ENCODE measurements at places on chromosomes 2 and 18. TPM values are rescaled to one million over a fixed set of nuclear protein-coding genes. Genes with fewer than 3 reads are reported as not detected.

DNA sequence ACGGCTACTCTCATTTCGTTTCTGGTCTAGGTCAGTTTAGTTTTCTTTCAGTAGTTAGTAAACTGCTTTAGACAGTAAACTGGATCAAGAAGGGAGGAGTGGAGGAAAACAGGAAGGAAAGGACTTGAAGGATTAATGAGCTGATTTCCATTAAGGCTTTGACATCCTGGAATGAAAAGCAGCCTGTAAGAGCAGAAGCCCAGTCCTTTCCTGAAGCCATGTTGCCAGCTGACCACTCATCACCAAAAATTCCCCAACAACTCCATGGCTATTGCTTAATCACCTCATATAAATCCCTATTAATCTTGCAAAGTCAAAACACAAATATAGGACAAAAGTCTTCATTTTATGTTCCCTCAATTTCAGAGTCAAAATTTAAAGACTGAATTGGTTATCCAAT is 113.7 kb upstream of the ZFP36L2 start:
- H3K4me1 ChIP-seq = peaks cover 20% of the 10 kb centered on the region
- no peak for DNase-seq

GRCh38 chr2:85378257-85378656 is 23.7 kb downstream of the ELMOD3 start:
- 0 out of 2 replicates have a peak, but pooled peaks cover 4% of the 10 kb centered on the region for H3K36me3 ChIP-seq
- DNase-seq = no peak

GRCh38 chr2:214395040-214395439 is 15.8 kb upstream of the VWC2L start:
- H3K36me3 ChIP-seq = no peaks in the 10 kb centered on the region
- no peaks in the 10 kb centered on the region for H3K4me1 ChIP-seq
- H3K27me3 ChIP-seq = no peaks in the 10 kb centered on the region
- H3K27ac ChIP-seq = no peak overlapping the region

DNA sequence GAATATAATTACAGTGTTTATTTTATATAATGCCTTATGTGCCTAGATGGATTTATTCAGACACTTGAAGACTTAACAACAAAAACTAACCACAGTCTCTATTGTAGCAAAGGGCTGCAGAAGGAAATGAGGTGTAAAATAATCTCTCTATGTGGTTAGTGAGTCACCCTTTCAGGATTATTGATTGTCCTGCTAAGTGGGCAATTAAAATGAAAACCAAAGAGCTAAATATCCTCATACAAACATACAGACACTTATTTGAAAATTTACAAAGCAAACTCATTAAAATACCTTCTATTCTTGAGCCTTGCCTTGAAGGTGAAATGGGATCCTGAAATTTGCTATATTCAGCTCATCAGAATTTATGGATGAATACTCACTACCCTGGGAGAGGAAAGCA is 27.7 kb upstream of the DCC start:
- DNase-seq = no peak
- no peaks in the 10 kb centered on the region for H3K36me3 ChIP-seq
- no peak overlapping the region for H3K27ac ChIP-seq

- H3K4me1 ChIP-seq = no peaks in the 10 kb centered on the region
- H3K27ac ChIP-seq = no peak overlapping the region
- H3K36me3 ChIP-seq = no peaks in the 10 kb centered on the region
- no peak overlapping the region for H3K4me3 ChIP-seq
These were observed 534.8 kb upstream of the CDH7 start for GRCh38 chr18:65215865-65216466.

DNA sequence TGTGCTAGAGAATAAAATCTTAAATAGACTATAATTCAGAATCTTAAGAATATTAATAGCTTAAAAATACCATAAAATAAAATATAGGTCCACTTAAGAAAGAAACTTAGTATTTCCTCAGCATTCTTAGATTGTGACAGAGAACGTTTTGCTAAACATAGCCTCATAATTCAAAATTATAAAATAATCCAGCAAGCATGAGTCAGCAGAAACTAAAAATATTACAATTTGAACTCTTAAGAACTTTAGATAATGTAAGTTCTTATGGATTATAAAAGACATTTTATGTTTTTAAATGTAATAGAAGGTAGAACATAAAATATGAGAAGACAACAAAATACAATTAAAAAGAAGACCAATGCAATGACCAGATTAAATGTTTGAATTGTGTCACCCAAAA is 164.5 kb upstream of the MC4R start:
- no peak for DNase-seq
- H3K4me1 ChIP-seq = no peaks in the 10 kb centered on the region
- no peaks in the 10 kb centered on the region for H3K36me3 ChIP-seq
- H3K27me3 ChIP-seq = no peaks in the 10 kb centered on the region
- H3K27ac ChIP-seq = no peak overlapping the region

GRCh38 chr2:202327858-202328257 is 48.3 kb upstream of the BMPR2 start:
- no peaks in the 10 kb centered on the region for H3K27me3 ChIP-seq
- H3K36me3 ChIP-seq = no peaks in the 10 kb centered on the region
- DNase-seq = no peak
- H3K4me3 ChIP-seq = no peak overlapping the region
- no peak overlapping the region for H3K27ac ChIP-seq

DNA sequence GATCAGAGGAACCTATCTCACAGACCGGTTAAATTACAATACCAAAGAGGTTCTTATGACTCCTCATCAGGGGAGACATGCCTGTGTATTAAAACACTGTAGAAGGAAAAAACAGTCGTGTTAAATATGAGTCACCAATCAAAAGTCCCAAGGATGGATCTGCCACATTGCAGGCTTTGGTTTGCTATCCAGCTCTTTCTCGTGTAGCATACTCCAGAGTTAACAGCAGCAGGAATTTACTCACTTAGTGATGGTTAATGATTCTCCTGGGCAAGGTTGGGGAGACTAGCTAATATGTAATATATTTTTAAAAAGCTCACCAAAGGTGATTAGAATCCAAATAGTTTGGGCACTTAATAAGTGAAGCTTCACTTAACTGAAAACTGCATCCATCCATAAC is 109.7 kb downstream of the MBD5 start:
- H3K36me3 ChIP-seq = no peaks in the 10 kb centered on the region
- H3K27me3 ChIP-seq = no peaks in the 10 kb centered on the region
- no peak for DNase-seq
- no peak overlapping the region for H3K27ac ChIP-seq
- no peaks in the 10 kb centered on the region for H3K4me1 ChIP-seq

- no peak overlapping the region for H3K27ac ChIP-seq
- no peak for DNase-seq
- no peaks in the 10 kb centered on the region for H3K36me3 ChIP-seq
- no peak overlapping the region for H3K4me3 ChIP-seq
These were observed 83.5 kb downstream of the BIN1 start for GRCh38 chr2:127023504-127023903.

- H3K27ac ChIP-seq = peak overlapping the region; percentile 92
- H3K4me3 ChIP-seq = peak overlapping the region; percentile 49
- peaks cover 35% of the 10 kb centered on the region for H3K4me1 ChIP-seq
- H3K36me3 ChIP-seq = no peaks in the 10 kb centered on the region
- peak; percentile 86 for DNase-seq
- no peaks in the 10 kb centered on the region for H3K27me3 ChIP-seq
These were observed 85.2 kb upstream of the NDUFV2 start for GRCh38 chr18:9017167-9017904.

GRCh38 chr2:180449171-180449915 is 442.2 kb upstream of the CWC22 start:
- no peak for DNase-seq
- H3K4me3 ChIP-seq = no peak overlapping the region
- no peaks in the 10 kb centered on the region for H3K36me3 ChIP-seq
- no peaks in the 10 kb centered on the region for H3K27me3 ChIP-seq
- H3K27ac ChIP-seq = no peak overlapping the region

DNA sequence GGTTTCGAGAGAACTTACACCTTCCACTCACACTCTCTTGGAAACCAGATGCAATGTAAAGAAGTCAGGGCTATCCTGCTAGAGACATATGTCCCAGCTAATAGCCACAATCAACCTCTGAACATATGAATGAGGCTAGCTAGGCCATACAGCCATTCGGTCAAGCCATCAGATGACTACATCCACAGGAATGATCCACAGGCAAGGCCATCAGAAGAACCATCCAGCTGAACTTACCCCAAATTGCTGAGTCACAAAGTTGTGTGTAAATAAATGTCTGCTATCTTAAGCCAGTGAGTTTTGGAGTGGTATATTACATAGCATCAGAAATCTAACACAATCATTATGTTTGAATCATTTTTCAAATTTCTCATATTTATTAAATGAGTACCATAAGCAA is 5.2 kb upstream of the SPAST start:
- H3K4me3 ChIP-seq = no peak overlapping the region
- no peak for DNase-seq
- peaks cover 15% of the 10 kb centered on the region for H3K4me1 ChIP-seq
- no peaks in the 10 kb centered on the region for H3K27me3 ChIP-seq

GRCh38 chr18:26874283-26874682 is 8.8 kb upstream of the AQP4 start:
- H3K4me3 ChIP-seq = no peak overlapping the region
- DNase-seq = no peak
- no peaks in the 10 kb centered on the region for H3K36me3 ChIP-seq
- H3K4me1 ChIP-seq = no peaks in the 10 kb centered on the region
- H3K27ac ChIP-seq = no peak overlapping the region
- H3K27me3 ChIP-seq = no peaks in the 10 kb centered on the region

DNA sequence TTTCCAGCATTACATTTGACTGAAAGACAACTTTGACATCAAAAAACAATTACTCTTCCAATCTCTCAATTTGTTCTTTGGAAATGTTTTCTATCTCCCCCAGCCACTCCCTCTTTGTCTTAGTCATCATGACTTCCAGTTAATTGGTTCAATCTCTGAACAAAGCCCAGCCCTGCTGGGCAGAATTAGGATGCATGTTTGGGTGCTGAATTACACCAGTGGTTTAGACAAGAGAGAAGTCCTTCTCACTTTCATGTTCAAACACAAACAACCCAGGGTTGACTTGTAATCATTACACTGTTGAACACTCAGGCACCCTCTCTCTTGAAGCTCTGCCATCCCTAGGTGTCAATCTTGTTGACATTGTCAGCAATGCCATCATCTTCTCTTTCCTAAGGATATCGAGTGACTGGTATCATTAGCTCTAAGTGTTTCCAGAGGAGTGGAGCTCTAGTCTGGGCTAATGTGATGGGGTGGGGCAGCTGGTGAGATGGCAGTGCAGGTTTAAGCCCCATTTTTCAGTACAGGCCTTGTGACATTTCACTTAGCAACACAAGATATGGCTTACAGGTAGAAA is 90.8 kb upstream of the MEIS1 start:
- no peaks in the 10 kb centered on the region for H3K4me1 ChIP-seq
- H3K36me3 ChIP-seq = no peaks in the 10 kb centered on the region
- H3K4me3 ChIP-seq = no peak overlapping the region
- DNase-seq = no peak
- no peaks in the 10 kb centered on the region for H3K27me3 ChIP-seq
- no peak overlapping the region for H3K27ac ChIP-seq

DNA sequence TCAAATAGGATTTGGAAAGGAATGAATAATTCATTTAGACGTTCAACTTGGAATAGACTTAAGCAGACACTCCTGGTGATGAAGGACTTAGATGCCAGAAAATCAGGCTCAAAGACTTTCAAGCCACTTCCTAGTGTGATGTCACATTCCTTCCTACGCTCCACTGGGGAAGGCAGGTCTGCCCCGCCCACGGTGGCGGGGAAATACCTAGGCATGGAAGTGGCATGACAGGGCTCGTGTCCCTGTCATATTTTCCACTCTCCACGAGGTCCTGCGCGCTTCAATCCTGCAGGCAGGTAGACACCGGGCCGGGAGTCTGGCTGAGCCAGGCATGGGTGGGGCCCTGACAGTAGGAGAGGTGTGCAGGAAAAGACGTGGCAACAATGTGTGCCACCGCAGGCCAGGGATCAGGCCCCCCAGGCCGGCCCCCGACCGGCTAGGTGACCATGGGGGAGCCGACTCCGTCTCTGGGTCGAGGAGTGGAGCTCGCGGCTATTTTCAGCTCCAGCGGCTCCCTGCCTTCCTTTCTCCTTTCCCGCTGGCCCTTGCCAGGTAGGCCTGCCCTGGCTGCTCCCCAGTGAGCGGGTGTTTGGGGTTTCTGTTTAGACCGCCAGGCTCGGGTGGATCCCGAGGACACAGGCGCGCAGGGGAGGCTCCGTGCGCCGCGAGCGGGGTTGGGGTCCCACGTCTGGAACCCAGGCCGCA is at the start of gene IL1RL2:
Gene IL1RL2 (plus strand): TSS at position 233 of the 705 bp plus-strand sequence. CDS start 845 bp downstream, outside the sequence.
- H3K36me3 ChIP-seq = no peaks in the 10 kb centered on the region
- peak; percentile 28 for DNase-seq

- peak overlapping the region; percentile 98 for H3K27ac ChIP-seq
- peak; percentile 63 for DNase-seq
- H3K4me1 ChIP-seq = peaks cover 78% of the 10 kb centered on the region
- no peaks in the 10 kb centered on the region for H3K36me3 ChIP-seq
- H3K27me3 ChIP-seq = no peaks in the 10 kb centered on the region
These were observed 24.9 kb downstream of the ASAP2 start for GRCh38 chr2:9231291-9232165.

GRCh38 chr18:59866551-59867269 is 33.1 kb upstream of the PMAIP1 start:
- no peak overlapping the region for H3K27ac ChIP-seq
- no peaks in the 10 kb centered on the region for H3K36me3 ChIP-seq
- H3K4me3 ChIP-seq = no peak overlapping the region
- no peak for DNase-seq

DNA sequence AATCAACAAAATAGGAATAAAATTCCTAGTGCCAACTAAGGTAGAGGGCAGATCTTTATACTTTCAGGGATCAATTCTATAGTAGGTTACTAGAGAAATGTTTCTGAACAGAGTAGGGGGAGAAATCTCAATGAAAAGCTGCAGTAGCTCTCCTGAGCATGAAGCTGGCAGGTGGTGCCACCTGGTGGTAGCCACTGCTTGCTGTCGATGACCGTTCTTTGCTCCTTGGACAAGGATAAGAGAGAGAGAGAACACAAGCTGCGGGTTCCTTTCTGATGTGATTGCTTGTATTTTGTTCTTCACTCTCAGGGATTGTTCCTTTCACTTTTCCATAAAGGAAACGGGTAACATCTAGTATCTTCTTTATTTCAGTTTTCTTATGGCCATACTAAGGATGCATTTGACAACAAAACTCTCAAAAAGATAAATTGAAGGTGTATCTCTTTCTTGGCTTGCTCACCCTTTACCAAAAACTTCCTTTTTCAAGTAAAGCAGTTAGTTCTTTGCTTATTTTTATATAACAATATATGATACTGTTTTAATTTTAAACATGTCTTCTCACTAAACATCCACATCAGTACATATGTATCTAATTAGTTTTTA is 18.6 kb upstream of the MRPL19 start:
- DNase-seq = peak; percentile 73
- H3K27ac ChIP-seq = no peak overlapping the region
- no peak overlapping the region for H3K4me3 ChIP-seq
- no peaks in the 10 kb centered on the region for H3K4me1 ChIP-seq
- no peaks in the 10 kb centered on the region for H3K27me3 ChIP-seq

Gene SETBP1
- 9.0 TPM for total RNA-seq

Gene ASXL3
- not detected for total RNA-seq

Gene C18orf54
- 6.7 TPM for total RNA-seq

Gene NYAP2
- total RNA-seq = 0.30 TPM

Gene STPG4
- 6.5 TPM for total RNA-seq

Gene THUMPD2
- total RNA-seq = 7.9 TPM

Gene L3MBTL4
- total RNA-seq = not detected

Gene APLF
- 4.5 TPM for total RNA-seq

Gene TAF4B
- 2.8 TPM for total RNA-seq

Gene MZT2A
- 202 TPM for total RNA-seq

Gene HNMT
- 16.6 TPM for total RNA-seq
